ENCODE measurements at places on chromosomes 6 and 20.
A peak's percentile ranks its signal among the peaks of the same experiment; 100 is the strongest.

DNA sequence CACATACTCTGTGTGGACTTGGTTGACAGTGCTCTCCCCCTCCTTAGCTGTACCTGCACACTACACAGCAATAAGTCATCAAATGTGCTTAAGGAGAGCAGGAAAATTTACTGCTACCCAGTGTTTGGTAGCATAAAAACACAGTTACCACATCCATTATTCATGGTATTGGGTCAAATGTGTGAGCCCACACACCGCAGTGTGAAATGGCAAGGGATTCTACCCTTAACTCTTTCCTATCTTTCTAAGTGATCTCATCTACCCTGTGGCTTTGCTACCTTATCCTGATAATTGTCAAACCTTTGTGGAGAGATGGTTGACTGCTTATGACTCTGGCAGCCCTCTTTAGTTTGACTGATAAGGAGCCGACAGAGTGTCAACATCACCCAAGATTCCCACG is 47.6 kb downstream of the STX11 start:
- DNase-seq: no peak

DNA sequence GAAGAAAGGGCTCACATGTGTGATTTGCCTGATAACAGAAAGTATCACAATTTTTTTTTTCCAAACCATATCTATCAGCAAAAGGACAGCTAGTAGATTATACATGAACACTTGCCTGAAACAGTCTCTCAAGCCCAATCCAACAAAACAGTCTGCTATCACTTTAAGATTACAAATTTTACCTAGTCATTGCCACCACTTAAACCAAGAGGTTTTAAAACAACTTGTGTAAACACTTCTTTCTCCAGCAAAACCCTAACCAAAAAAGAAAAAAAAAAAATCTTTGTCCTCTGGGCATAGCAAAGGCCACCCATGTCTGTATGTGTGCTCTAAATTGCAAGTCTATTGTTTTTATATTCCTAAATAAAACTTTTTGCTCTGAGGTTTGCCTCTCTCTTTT is 1568.4 kb downstream of the GRIK2 start:
- DNase-seq: no peak

DNA sequence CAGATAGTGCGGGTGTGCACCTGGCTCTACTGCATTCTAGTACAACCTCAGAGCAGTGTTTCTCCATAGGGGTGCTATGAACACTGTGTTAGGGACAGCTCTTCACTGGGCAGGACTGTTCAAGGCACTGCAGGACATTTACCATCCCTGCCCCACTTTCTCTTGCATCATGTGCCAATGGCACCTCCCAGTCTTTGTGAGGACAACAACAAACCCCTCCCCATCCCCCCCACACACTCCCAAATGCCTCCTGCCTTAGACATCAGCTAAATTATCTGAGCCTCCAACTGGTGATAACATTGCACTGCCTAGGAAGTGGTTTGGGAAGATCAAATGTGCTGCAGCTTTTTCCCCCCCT is 98.9 kb downstream of the FYN start:
- no peak for DNase-seq

- DNase-seq: no peak
These were observed 10.3 kb downstream of the GUCA1B start for GRCh38 chr6:42184475-42184874.

GRCh38 chr20:44928595-44928994 is 18.7 kb downstream of the PABPC1L start:
- no peak for DNase-seq

GRCh38 chr6:55568808-55569439 is 10.1 kb downstream of the HMGCLL1 start:
- no peak for DNase-seq

DNA sequence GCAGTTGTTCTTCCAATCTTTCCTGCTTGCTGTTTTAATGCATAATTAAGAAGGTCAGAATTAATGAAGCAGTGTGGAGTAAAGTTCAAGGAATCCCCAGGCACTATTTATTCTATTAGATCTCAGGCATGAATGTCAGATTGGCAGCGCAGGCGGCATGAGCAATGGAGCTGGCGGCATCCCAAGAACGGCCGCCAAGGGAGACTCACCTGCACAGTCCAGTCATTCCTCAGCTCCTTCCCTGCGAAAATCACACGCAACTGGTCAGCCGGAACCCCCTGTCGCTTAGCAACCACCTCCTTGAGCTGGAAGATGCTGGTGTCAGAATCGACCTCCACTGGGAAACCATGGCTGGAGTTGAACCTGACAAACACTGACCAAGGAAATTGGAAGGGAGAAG is 284.5 kb downstream of the PRKN start:
- DNase-seq: no peak

- no peak for DNase-seq
These were observed 320.6 kb downstream of the QKI start for GRCh38 chr6:163735076-163735475.

GRCh38 chr20:40251284-40251932 is 437.6 kb downstream of the MAFB start:
- no peak for DNase-seq

- DNase-seq: no peak
These were observed 62.9 kb upstream of the PTPN1 start for GRCh38 chr20:50447102-50447804.

GRCh38 chr6:34497411-34497810 is 31.5 kb downstream of the PACSIN1 start:
- no peak for DNase-seq

DNA sequence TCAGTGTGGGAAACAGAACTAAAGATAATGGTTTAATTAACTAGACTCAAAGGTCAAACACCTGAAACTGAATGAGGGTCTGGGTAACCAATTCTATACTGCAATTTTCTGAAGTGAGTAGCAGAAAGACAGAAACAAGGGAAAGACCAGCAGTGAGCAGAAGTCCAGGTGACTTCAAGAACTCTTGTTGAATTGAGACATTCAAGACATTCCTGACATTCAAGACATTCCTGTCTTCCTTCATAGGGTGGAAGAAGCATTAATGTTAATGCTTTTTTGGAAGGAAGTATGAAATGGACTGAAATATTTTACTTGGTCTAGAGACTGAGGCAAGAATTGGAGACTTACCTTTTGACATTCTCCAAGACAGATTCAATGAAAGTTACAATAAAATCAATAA is 529.9 kb upstream of the MMS22L start:
- DNase-seq: no peak

- DNase-seq: peak; percentile 26
These were observed 1.3 kb downstream of the PLCG1 start for GRCh38 chr20:41138475-41139226.

DNA sequence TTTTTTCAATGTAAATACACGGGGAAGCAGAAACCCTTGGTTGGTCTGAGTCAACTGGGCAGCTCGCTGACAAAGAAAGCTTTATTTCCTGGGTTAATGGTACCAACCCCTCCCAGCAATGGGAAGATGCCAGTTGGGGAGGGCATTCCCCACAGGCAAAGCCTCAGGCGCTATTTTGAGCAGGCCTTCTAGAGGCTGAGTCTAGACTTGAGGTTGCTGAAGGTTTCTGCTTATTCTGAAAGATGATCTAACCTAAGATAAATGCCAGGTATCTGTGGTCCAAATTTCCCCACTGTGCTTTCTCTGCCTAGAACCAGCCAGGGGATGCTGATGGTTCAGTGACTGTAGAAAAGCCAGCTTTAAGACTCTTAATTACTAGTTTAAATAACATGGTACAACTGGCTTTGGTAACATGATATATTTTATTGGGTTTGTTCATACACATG is 172.5 kb upstream of the JARID2 start:
- no peak for DNase-seq

DNA sequence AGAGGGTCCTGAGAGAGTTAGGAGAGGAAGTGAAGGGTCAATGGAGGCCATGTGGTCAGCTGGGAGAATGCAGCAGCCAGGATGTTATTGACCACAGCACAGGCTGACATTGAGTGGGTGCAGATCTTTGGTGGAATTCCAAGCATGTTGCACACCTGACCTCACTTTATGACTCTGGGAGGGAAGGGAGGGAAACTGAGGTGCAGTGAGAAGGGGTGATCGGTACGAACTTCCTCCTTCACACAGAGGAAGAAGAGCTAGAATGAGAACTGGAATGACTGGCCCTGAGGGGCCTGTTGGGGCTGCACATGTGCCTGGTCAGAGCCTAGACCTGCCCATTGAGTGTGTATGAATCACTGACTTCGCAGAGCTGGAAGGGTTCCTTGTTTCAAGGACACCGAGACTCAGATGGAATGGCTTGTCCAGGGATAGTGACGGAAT is 9.8 kb downstream of the FAM83D start:
- no peak for DNase-seq

- DNase-seq: no peak
These were observed 69.6 kb upstream of the TFB1M start for GRCh38 chr6:155383913-155384312.

DNA sequence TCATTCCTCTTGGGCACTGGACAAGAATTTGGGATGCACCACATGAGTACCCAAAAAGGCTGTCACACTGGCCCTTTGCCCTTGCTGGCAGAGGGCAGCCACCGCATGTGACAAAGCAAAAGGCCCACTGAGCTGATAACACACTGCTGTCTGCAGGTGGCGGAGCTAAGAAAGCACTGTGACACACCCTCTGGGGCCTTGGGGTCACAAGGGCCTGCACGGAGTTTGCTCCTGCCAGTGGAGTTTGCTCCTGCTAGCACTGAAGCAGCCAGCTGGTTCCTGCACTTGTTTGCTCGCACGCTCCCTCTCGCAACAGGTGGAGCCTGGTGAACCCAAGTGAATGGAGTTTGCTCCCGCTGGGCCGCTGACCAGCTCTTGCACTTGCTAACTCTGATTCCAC is 132.6 kb downstream of the LCA5 start:
- DNase-seq: no peak

DNA sequence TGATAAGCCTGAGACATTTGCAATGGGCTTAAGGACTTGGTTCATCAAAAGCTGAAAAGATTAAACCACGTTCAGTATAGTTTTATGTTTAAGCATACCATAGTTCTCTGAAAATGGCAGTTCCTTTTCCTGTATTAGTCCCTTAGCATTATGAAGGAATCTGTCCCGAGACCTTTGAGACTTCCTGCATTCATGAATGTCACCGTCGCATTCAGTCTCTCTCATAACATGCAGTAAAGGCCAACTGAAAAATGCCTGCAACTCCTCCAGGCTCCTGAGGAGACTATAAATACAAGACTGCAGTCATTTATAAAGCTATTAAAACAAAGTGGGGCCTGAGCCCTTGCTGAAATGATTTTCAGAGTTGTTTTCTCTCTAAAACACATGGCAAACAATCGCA is 129.1 kb downstream of the SYCP2 start:
- DNase-seq: no peak

DNA sequence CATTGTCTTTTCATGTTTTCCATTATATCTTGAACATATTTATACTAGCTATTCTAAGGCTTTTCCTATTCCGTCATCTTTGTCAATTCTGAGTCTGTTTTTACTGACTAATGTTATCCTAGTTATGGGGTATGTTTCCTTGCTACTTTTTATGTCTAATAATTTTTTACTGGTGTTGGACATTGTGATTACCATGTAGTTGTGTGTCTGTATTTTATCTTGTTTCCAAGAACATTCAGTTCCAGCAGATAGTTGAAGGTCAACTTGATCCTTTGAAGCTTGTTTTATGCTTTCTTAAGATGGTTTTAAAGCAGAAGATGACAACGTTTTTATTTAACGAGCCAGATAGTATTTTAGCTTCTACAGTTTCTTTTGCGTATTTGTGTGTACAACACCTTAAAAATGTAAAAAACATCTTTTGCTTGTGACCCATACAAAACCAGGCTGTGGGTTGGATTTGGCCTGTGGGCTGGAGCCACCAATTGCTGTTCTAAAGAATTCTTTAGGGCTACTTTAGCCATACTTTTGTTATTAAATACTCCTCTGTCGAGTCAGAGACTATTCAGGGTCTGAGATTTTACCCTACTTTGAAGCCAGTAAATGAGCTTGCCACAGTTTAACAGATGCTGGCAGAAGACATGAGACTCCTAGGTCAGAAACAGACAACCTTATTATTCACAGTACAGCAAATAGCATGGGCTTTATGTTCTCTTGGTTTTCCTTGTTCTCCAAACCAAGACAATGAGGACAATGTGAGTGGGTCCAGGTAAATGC is 38.7 kb upstream of the REV3L start:
- DNase-seq: no peak

DNA sequence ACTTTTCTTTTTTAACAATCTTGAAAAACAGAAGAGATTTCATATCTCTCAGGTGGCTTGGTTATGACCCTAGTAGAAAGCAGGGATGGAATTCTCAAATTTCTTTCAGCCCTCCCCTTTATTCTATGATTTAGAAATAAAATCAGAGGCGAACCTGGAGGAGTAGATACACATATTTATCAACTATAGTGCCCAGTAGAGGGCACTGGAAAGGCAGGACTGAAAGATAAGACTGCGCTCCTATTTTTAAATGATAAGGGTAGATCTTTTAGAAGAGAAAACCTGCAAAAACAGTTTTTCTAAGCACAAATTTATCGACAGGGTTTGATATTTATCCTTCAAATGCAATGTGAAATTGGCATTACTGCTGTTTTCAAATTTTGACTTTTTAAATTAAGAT is 1296.6 kb downstream of the EPHA7 start:
- DNase-seq: no peak

DNA sequence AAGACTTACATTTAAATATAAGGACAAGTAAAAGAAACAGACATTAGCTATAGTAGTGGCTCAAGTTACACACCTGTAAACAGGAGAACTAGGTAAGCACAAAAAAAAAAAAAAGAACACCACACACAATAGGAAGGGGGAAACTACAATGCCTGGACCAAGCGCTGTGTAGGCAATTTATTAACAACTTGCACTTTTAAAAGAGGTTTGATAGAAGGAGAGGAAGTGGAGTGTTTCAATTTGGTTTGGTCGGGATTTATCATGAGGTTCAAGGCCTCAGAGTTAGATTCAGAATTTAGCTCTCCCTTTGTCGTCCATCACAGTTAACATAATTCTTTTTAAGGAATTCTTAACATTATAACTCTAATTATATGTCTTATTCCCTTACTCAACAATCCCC is 1.1 kb upstream of the USP49 start:
- no peak for DNase-seq

GRCh38 chr6:96812077-96812703 is 25.1 kb downstream of the GPR63 start:
- no peak for DNase-seq

- no peak for DNase-seq
These were observed 3.0 kb downstream of the ANKRD66 start for GRCh38 chr6:46749731-46750130.

DNA sequence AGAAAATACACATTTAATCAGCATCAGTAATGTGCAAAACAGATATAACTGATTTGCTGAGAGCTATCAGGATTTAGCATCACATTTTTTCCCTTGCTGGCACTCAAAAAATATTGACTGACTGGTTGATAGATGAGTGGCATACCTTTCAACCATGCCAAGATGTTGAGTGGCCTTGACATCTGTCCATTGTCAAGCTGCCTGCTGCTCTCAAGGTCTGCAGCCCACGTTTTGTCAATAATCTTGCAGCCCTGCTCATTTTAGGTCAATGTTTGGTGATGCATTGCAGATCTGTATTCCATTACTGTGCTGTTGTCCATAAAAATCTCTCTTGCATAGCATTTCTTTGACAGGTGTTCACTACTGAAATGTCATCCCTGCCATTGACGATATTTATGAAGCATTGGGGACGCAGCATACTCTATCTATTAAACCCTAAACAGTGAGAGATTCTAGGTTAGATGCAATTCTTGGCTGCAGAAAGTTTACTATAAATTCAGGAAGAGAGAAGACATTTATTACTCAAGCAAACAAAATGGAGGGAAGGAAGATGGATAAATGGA is 111.6 kb downstream of the BFSP1 start:
- no peak for DNase-seq
